ENCODE measurements at places on chromosomes 11 and 22.

DNA sequence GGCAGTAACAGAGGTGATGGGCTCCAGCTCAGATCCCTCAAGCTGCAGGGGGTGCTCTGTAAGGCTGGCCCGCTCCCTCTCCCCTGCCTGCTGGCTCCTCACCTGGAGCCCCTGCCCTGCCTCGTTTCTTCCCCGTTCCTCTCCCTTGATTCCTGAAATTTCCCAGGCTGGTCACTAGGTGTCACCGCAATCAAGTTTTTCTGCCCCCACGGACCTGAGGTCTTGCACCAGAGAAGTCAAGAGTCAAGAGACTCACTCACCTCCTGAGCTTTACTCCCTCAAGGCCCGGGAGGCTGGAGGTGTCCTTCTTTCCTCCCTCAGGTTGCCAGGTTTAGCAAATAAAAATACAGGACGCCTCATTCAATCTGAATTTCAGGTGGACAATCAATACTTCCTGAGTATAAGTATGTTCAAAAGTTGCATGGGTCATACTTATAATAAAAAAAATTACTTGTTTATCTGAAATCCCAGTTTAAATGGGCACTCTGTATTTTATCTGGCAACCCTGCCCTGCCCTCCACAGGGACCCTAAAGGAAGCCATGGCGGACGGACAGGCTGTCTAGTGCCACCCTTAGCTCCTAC lies 69.2 kb downstream of the SCUBE1 start:
- DNase-seq, result no peak

DNA sequence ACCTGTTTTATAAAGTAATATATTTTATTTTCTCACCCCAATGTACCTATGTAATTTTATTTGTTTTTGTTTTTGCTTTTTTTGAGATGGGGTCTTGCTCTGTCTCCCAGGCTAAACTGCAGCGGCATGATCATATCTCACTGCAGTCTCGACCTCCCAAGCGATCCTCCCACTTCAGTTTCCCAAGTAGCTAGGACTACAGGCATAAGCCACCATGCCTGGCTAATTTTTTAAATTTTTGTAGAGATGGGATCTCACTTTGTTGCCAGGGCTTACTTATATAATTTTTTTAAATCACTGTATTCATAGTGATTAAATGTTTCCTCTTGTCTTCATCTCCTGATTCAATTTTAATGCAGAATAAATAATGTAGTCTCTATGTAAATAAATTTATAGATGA lies 13.2 kb upstream of the DNAJB7 start:
- DNase-seq, result no peak

DNA sequence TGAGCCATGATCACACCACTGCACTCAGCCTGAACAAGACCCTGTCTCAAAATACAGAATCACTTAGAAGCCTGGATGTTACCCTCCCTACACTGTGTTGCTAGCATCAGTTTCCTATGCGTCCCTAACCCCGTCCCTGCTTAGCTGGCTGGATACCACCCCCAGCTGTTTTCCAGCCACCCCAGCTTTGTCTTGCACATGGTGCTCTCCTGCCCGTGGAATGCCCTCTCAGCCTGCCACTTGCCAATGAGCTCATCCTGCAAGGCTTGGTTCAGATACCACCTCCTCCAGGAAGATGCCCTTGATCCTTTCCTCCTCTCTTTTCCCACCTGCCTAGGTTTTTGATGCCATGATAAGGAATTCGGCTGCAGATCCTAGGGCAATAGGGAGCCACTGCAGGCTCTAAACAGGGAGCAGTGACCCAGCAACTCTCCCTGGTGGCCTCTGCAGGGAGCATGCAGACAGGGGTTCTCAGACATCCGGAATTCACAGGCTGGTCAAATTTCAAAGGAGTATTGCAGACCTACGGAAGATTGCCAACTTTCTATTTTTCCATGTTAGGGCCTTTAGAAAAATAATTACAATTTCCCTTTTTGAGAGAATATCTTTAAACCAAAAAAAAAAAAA lies 52.7 kb upstream of the WNT7B start:
- DNase-seq, result no peak

DNA sequence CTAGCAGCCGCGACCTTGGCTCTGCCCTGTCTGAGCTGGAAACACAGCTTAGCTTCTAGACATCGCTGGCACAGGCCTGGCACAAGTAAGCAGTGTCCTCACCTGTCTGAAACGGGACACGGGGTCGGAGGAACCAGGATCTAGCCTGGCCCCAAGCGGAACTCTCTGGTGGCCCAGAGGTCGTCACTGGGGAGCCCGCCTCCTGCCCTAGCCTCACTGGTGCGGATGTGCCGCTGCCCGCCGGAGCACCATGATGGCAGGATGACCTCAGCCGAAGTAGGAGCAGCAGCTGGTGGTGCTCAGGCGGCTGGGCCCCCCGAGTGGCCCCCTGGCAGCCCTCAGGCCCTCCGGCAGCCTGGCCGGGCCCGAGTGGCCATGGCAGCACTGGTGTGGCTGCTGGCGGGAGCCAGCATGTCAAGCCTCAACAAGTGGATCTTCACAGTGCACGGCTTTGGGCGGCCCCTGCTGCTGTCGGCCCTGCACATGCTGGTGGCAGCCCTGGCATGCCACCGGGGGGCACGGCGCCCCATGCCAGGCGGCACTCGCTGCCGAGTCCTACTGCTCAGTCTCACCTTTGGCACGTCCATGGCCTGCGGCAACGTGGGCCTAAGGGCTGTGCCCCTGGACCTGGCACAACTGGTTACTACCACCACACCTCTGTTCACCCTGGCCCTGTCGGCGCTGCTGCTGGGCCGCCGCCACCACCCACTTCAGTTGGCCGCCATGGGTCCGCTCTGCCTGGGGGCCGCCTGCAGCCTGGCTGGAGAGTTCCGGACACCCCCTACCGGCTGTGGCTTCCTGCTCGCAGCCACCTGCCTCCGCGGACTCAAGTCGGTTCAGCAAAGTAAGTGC lies 871 bp downstream of the SLC35E4 start:
- no peak for DNase-seq

GRCh38 chr11:105142167-105142566 lies 2.6 kb upstream of the CARD18 start:
- DNase-seq, result no peak

DNA sequence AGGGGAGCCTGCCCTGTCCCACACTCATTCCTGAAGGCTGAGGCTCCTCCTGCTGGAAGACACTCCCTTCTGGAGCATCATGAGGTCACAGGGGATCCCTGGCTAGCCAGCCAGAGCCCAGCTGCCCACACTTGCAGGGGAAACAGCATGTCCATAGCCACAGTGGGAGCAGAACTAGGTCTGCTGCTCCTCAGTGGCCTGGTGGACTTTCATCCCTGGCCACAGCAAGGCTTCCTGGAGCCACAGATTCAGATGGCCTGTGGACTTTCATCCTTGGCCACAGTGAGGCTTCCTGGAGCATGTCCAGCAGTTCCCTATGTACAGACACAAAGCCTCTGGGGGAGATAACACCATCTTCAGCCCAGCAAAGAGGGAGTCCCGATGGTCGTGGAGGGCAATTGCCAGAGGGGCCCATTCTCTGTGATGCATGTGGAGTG lies 5.9 kb upstream of the APOL6 start:
- DNase-seq, result no peak

DNA sequence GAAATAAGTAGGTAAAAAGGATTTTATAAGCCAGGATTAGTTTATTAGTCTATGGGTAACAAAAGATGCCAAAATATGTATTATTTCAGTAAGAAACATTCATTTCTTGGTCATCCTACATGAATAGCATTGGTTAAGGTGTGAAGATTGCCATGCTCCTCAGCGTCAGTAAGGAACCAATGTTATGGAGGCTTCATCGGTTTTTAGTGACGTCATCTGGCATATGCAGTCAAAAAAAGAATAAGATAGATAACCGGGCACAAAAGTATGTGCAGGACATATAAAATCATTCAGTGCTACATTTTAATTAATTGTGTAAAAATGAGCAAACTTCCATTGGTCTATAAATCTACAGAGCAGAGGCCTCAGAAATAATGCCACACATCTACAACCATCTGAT lies 29.4 kb downstream of the TRIM5 start:
- no peak for DNase-seq

GRCh38 chr11:2443406-2443805 lies 908 bp downstream of the TRPM5 start:
- no peak for DNase-seq

DNA sequence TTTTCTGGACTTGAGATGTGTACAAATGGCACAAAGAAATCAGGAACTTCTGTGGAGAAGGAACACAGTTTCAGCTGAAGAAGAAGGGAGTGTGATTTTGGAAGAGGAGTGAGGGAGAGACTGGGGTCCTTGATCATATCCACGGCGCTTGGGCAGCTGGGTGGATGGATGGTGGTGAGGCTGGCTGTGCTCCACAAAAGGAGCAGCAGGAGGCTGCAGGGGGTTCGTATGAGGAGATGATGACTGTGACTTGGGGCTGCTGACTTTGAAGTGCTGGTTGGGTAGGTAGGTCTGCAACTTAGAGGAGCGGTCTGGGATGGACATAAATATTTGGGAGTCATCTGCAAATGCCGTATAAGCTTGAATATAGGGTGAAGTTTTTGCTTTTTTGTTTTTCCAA lies 1.3 kb upstream of the DCHS1 start:
- DNase-seq, result no peak

GRCh38 chr11:26916805-26917204 lies 77.1 kb upstream of the FIBIN start:
- no peak for DNase-seq

DNA sequence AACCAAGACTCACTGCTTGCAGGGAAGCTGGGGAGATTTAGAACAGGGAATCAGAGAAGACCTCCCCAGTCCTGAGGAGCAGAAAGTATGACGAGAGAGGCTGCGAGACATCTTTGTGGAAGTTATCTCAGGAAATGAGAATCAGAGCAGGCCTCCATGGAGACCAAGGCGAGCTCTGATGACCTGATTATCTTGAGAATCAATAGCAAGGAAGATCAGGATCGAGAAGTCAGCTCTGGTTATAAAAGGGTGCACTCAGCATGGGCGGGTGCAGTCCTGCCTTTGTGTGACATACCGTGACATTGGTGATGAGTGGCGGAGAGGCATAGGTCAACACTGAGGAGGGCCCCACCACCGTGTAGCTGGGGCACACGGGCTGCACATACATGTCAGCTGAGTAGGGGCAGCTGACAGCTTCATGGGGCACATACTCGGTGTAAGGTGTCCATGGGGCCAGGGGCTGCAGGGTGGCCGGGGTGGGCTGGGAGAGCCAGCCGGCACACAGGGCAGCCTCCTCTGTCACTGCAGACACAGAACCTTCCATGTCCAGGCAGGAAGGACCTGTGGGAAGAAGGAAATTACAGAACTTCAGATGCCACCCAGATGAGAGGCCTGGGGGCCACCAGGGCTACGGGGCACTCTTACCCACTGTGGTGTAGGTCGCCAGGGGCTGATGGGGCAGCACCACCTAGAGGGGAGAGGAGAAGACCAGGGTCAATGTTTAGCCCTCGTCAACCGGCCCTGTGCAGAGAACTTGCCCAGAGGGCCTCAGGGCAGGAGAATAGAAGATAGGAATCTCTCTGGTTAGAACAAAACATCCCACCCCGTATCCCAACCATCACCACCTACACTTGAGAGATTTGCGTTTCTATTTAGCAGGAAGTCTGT lies 21.7 kb downstream of the POU2AF1 start:
- no peak for DNase-seq

DNA sequence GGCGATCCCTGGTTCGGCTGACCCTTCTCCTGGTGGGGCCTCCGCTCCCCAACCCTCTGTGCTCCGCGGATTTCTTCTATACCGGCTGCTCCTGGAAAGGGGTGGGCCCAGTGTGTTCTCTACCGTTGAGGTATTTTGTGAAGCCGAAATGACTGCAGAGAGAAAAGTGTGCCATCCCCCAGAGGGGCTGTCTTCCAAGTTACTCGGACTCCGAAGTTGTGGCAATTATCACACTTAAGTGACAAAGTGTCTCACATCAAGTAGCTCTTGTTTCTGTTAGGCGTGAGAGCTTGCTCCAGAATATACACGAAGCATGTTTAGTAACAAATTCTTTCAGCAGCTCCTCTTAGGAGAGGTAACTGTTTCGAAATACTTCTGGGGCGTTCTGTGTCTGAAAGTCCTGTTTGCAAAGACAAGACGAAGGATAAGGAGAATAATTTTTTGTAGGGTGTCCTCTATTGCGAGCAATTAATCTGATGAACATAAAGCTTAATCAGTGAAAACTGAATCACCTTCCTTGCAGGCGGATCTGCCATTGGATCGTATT lies 434 bp downstream of the XPNPEP3 start:
- DNase-seq, result no peak

GRCh38 chr11:111515591-111515990 lies 1.0 kb downstream of the HOATZ start:
- DNase-seq, result no peak

GRCh38 chr22:24423519-24424000 lies 3.8 kb upstream of the ADORA2A start:
- no peak for DNase-seq

DNA sequence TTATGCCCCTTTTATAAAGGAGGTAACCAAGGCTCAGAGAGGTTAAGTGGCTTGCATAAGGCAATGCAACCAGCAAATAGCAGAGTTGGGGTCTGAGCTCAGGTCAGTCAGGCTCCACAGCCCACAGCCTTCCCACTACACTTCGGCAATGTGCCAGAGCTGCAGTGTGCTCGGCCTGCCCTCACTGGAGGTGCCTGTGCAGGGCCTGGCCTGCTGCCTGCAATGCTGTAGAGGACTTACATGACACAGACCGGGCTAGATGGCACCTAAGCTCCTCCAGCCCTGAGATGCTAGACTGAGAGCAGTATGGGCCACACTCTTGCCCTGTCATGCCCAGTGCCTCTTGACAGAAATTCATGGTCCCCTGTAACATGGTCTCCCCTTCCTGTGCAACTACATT lies 49.8 kb downstream of the SERPINH1 start:
- DNase-seq, result no peak

- no peak for DNase-seq
Measured at GRCh38 chr22:24810043-24810749, 4.2 kb downstream of the SGSM1 start.

- no peak for DNase-seq
Measured at GRCh38 chr11:45181193-45181888, 34.9 kb downstream of the PRDM11 start.

GRCh38 chr11:39780131-39780530 lies 1679.3 kb downstream of the LRRC4C start:
- no peak for DNase-seq

Measured in NCI-H187 (cell line).